Iris pigment epithelial cell (primary cell): ENCODE measurements at places on chromosomes 7 and 10.

- DNase-seq: no peak
Observed at GRCh38 chr10:133342942-133343341, 4.2 kb upstream of the PRAP1 start.

DNA sequence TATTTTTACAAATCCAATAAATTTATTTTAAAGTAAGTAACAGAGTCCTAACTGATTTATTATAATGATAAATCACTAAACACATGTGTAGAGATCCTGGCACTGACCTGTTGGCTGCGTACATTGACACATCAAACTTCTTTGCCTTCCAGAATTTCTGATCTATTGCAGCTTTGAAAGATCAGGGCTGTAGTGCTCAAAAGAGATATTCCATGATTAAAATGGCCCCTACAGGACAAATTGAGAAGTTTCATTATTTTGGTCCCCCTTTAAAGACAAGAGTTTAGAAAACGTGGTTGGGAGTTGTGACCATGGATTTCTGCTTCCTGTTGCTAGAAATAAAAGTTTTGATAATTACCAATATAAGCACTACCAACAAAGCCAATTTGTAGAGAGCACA lies 87.7 kb upstream of the PDK4 start:
- DNase-seq: peak; percentile 38

GRCh38 chr10:102941401-102941800 lies 23.3 kb downstream of the CNNM2 start:
- no peak for DNase-seq

DNA sequence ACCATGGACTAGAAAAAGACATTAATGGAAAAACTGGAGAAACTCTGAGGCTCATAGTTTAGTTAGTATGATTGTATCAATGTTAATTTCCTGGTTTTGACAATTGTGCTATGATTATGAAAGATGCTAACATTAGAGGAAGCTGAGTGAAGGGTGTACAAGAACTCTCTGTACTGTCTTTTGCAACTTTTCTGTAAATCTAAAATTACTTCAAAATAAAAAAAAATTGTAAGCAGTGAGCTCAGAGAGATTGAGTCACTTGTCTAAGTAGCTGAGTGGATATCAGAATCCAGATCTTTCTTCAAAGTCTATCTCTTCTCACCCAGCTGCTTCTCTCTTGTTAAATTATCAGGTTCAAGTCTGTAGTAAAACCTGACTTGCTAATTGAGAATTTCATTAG lies 181.1 kb downstream of the PLCE1 start:
- peak; percentile 61 for DNase-seq

DNA sequence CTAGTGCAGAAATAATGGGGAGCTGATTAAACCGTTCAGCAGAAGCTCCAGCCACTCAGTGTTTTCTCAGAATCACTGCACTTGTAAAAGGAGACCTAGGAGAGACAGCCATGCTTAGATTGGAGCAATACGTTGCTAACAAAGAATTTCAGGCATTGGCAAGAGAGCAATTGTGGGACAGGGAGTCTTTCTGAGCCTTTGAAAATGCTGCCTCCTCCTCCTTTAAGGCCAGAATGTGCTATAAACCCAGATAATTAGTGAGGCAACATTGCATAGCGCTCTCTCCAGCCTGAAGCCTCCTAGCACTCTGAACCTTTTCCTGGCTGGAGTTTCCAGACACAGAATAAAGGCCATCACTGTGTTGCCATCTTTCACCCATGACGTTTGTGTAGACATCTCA lies 18.5 kb upstream of the PTPRN2 start:
- DNase-seq: peak; percentile 30

- peak; percentile 34 for DNase-seq
Observed at GRCh38 chr10:113681533-113682470, 2.1 kb downstream of the CASP7 start.

DNA sequence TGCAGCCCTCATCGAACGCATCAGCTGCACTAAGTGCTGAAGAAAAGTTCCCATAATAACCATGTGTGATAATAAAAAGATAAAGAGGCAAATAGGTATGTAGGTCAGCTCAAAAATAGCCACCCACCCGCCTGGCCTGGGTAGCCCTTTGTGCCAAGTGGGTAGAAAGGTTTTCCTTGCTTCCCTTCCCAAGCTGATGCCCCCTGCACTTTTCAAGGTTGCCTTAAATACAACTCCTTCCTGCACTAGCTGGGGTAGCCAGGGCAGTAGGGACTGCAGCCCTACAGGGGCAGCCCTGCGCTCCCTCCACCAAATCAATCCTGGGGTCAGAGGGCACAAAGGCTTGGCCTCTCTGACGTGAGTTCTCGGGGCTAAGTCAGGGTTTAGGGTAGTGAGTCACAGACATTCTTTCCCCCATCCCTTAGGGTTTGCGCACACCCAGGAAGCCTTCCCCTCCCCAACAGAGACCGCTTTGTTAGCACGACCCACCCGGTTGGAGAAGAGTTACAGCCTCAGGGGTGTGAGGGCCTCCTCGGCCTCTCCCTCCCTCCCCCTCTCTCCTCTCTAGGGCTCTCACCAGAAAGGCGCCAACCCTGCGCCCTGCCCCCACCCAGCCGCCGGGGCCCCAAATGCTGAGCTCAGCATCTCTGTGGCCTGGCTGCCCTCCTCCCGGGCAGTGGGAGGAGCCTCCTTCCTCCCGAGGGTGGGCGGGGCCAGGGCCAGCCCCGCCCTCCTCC lies 13.3 kb upstream of the DDIT4 start:
- peak; percentile 80 for DNase-seq

DNA sequence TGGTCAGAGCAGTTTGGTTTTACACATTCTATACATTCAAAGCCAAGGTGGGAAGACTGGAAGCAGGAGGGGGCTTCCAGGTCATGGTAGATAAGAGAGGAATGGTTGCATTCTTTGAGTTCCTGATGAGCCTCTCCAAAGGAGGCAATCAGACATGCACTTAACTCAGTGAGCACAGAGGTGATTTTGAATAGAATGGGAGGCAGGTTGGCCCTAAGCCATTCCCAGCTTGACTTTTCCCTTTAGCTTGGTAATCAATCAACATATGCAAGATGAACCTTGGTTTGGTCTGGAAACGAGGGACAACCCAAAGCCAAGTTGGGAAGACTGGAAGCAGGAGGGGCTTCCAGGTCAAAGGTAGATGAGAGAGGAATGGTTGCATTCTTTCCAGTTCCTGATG lies 31.4 kb downstream of the TCERG1L start:
- DNase-seq: no peak

GRCh38 chr7:123028339-123028738 lies 32.8 kb upstream of the TAS2R16 start:
- DNase-seq: peak; percentile 23

GRCh38 chr10:127973791-127974311 lies 66.9 kb downstream of the PTPRE start:
- no peak for DNase-seq

DNA sequence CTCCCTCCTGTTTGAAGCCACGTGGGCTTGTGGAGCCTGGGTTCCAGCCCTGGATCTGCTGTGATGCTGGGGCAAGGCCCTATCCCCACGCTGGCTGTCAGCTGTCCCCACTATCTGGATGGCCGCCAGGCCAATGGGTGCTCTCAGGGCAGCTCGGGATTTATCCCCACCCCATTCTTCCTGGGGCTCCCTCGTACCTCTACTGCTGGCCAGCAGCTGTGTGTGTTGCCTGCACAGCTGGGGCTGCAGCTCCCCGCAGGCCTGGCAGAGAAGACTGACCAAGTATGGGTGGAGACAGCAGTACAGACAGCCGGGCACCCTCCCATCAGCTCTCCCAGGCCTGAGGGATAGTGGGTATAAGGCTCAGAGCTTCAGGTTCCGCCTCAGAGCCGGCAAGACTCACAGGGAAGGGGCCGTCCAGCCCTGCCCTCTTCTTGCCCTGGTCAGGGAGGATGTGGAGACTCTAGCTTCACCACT lies 13.6 kb downstream of the CLIP2 start:
- no peak for DNase-seq

- peak; percentile 22 for DNase-seq
Observed at GRCh38 chr10:22341190-22341925, 3.9 kb upstream of the SPAG6 start.

DNA sequence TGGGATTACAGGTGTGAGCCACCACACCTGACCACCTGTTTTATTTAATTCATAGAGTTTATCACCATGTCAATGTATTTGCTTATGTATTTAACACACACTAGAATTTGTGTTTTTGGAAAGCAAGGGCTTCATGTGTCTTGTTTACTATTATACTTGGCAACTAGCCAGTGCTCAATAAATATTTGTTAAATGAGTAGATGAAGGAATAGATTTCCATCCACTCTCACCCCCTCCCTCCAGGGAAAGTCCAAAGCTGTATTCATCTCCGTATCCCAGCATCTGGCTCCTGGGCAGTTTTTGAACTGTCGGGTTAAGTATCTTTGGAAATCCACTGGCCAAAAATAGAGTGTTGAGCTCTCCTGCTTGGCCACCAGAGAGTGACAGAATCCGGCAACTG lies 4.6 kb upstream of the RADIL start:
- DNase-seq: no peak

DNA sequence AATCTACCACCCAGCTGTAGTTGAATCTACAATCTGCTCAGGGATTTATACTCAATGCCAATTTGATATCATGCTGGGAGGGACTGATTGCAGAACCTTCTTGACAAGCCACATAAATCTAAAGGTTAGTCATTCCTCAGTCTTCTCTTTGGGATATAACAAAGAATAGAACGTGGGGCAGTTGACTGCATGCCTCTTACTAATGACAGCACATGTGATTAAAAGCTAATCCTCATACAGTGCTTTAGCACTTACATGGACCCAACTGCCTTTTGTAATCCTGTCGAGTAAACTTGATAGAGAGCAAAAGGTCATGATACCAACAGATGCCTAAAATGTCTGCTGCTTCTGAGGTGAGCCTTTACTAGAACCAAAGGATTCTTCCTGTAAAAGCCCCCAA lies 12.3 kb downstream of the KLHL7 start:
- no peak for DNase-seq

GRCh38 chr10:88670497-88670896 lies 6.3 kb downstream of the LIPF start:
- no peak for DNase-seq

GRCh38 chr7:25726170-25726780 lies 425.7 kb upstream of the NFE2L3 start:
- DNase-seq: no peak

GRCh38 chr10:125035136-125035535 lies 93.2 kb downstream of the ZRANB1 start:
- peak; percentile 85 for DNase-seq

- peak; percentile 60 for DNase-seq
Observed at GRCh38 chr10:5888351-5888750, 1.3 kb downstream of the ANKRD16 start.

DNA sequence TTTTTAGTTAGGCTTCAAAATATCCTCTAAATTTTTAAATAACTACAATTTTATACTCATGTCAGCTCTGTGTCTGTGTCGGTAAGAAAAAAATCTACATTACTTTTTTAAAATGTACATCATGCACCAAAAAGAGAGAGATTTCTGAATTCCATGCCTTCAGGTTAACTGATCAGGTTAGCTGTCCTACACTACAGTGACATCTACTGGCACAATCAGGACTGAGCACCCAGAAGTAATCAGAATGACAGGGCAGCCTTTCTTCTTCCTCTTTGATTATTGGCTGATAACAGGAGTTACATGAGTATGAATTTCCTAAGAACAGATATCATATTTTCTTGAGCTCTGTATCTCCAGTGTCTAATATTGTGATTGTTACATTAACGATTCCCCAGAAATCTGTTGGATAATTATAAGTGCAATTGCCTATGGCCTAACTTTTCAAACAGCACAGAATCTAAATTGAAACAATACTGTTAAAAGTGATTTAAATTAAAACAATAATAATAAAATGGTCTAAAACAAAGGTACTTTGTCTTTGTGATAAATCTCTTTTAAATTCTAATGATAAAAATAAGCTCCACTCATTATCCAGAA lies 41.8 kb upstream of the HYCC1 start:
- DNase-seq: peak; percentile 77

- no peak for DNase-seq
Observed at GRCh38 chr10:2906974-2907373, 160.4 kb upstream of the PFKP start.

DNA sequence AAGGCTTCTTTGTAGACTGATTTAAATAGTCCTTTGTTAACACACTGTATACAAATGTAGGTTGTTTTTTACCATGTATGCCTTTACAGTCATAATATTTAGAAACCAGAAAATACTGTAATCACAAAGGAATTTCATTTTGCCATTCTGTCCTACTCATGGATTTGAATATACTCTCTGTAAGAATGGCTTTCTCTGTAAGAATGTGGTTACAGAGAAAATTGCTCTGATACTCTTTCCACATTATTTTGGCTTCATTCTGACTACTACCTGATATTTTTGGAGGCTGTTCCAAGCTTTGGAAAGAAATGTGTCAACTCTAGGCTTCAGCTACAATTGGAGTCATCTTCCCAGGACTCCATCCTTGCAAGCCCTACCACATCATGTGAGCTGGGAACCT lies 23.5 kb downstream of the CH25H start:
- no peak for DNase-seq

DNA sequence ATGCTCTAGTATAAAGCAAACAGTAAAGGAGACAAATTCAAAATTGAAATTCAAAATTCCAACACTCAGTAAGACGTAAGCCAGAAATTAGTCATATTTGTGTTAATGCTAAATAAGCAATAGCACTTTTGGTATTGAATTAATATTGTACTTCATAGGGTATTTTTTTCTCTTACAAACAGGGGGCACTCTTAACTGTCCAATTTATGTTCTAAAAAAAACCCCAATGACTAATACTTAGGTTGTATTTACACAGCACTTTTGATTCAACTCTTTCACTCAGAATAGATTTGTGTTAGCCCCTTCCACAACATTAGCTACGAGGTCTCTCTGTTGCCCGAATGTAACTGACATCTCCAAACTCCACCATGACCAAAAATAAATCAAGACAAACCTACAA lies 284.9 kb upstream of the COBL start:
- no peak for DNase-seq

DNA sequence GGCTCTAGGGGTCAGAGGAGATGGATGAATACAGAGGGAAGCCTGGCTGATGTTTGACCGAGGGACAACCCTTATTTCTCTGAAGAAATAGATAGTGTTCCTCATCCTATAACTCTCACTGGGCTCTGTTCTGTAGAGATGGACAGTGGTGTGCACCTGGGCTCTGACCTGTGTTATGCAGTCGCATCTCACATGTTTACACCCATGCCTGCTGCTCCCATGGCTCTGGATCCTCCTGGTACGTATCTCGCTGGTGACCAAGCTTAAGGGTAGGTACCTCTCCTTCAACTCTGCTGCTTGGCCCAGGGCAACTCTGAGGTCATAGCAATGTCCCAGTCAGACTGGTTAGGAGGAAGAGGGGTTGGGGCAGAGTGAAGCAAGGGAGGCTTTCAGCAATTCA lies 42.8 kb downstream of the ADRA2A start:
- DNase-seq: no peak

DNA sequence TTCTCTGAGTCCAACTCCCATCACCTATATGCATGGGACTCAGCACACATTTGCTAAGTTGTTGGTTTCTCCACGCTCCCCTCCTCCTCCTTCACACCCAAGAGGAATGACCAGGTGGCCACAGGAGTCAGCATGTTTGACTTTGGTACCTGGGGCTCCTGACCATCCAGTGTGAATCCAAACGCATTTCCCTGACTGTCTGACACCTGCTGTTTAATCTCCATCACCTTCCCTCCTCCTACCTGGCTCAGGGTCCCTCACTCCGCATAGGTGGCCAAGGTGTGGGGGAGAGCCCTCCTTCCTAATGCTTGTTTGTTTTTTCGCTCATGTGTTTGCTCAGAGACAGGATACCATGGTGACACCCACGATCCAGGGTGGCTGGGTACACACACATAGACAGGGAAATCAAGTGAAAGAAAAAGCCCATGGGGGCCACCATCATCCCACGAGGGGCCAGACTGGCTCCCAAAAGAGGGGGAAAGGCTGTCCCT lies 194.9 kb downstream of the KCNMA1 start:
- DNase-seq: no peak
